ENCODE measurements at places on chromosomes 2 and 18.

DNA sequence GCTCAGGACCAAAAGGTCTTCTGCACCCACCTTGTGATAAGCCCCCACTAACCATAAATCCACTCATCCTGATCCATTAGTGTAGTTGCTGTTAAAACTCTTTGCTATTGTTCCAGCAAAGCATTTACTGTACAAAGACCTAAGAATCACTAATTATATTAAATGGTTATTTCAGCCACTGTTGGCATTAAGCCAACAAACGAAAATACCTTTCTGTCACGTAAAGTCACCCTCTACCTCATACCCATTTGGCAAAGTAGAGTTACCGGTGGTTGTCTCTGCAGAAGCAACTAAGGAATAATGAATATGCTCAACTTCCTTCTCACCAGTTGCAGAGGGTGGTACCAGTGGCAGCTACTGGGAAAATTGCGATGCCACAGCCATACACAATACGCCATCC, 224.5 kb downstream of the SP3 start:
- DNase-seq, result no peak

DNA sequence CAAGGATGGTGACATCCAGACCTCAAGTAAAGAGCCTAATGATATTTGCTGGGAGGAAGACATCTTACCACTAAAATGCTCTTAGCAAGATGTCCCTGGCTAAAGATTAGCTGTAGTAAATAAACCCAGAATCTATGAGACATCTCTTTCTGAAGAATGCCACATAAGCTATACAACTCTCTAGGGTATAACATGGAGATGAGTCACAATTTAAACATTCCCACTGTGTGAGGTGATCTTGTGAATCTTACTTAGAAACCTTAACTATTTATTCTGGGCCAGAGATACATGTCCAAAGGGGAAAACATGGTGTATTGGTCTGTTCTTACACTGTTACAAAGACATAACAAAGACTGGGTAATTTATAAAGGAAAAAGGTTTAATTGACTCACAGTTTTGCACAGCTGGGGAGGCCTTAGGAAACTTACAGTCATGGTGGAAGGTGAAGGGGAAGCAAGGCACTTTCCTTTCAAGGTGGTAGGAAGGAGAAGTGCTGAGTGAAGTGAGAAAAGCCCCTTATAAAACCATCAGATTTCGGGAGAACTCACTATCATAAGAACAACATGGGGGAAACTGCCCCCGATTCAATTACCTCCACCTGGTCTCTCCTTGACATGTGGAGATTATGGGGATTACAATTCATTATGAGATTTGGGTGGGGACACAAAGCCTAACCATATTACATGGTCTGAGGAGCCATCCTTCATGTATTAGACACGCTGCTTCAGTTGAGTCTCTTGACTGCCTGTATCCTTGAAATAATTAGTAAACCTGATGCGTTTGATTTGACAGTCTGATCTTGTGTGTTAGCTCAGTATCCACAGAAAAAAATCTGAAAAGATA, 17.1 kb downstream of the KRCC1 start:
- DNase-seq, result no peak

- no peak for DNase-seq
These were observed 38.4 kb downstream of the C1QL2 start for GRCh38 chr2:119119999-119120756.

DNA sequence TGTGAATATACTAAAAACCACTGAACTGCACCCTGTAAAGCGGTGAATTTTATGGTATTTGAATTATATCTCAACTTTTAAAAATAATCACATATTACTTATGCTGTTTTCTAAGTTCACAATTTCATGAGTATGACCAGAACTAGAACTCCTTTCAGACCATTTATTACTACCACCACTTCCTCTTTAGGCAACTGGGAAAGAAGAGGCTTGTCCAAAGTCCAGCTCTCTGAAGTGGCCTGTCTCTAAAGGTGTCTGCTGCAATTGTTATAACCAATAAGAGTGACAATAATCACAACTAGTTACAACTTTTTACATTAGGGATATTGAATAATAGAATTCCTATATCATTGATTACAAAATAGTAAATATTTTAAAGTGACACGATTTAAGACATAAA, 267.9 kb upstream of the PIK3C3 start:
- no peak for DNase-seq

DNA sequence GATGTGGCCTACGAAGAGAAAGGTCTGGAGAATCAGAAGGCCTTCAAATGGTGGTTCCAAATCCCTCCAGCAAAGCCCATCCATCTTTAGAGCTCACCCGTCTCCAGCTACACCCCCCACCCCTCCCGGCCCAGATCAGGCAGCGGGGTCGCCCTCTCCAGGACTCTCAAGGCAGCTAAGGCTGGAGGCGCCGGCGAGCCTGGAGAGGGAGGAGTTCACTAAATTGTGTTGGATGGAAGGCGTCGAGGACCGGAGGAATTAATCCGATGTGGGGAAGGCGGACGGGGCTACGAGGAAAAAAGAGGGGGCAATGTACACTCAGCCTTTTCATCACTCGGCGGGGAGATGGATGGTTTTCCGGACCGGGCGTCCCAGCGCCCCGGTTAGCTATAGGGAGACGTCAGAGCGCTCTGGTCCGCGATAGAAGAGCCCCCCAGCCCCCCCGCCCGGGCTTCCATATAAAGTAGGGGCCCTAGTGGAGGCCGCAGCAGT, at the start of gene GRP:
GRP (plus strand) TSS at position 487 of the 492 bp plus-strand sequence. CDS start 108 bp downstream, outside the sequence.
- DNase-seq, result no peak

- DNase-seq, result no peak
These were observed 9.0 kb downstream of the CDKL4 start for GRCh38 chr2:39234754-39235153.

DNA sequence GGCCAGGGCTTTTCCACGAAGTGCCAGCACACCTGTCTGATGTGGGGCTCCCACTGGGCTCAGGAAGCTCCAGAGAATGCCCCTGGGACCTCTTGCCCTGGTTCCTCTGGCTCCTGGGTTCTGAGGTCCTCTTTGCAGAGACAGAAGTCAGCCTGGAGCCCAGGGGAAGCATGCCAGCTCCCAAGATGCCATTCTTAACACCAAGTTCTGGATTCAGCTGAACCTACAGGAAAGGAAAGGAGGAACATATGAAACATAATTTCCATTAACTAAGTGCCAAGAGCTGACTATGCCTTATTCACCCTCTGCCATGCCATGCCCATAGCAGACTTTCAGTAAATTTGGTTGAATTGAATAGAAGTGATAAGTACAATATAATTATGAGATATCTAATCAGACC, 21.9 kb downstream of the FAM124B start:
- DNase-seq, result no peak

DNA sequence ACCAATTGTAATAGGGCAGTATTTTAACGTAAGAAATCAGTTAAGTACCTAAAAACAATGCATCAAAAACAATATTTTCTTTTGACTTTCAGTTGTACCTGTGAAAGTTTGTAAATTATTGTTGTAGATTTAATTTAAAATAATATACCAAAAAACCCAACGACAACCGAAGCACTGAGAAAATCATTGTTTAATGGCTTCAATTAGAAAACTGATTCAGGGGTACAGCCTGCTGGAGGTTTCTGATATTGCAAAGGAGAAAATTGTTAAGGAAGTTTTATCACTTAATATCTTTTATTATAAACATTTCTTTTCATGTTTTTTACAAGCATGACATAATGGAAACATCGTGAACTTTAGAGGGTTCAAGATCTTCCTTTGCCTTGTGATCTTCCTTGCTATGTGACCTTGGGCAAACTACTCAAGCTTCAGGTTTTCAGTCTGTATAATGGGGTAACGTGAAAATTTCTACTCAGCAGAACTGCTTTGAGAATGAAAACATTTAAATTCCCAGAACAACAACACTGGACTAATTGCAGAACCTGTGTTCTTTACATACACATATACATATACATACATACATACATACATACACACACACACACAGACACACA, 76.3 kb upstream of the GLS start:
- peak; percentile 13 for DNase-seq

- no peak for DNase-seq
These were observed 84.6 kb downstream of the FAM210A start for GRCh38 chr18:13641551-13642439.

DNA sequence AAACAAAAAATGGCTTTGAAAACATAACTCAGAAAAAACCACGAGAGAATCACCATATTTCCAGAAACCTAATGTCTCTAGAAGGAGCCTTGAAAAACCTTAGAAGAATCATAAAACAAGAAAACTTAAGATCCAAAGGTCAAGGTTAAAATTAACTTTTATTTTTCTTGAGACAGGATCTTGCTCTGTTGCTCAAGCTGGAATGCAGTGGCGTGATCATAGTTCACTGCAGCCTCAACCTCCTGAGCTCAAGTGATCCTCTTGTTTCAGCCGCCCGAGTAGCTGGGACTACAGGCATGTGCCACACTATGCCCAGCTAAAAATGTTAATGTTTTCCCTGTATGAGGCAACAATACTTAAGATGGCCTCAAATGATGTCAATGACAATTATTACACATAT, 254.2 kb upstream of the SESTD1 start:
- DNase-seq, result no peak

DNA sequence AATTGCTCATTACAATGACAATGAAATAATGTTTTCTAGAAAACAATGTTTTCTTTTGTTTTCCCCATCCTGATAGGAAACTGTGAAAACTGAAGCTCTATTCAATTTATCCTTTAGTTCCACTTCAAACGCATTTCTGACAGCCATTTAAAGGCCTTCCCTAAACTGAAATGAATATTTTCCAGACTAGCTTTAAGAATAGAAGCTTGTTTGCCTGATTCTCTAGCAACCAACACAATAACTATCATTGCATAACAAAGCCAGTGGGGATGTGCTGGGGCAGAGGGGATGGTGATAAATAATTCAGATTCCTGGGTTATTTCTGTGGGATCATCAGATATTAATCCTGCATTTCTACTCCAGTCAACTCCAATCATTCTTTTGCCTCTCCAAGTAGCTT, 427.1 kb downstream of the RND3 start:
- DNase-seq, result no peak

DNA sequence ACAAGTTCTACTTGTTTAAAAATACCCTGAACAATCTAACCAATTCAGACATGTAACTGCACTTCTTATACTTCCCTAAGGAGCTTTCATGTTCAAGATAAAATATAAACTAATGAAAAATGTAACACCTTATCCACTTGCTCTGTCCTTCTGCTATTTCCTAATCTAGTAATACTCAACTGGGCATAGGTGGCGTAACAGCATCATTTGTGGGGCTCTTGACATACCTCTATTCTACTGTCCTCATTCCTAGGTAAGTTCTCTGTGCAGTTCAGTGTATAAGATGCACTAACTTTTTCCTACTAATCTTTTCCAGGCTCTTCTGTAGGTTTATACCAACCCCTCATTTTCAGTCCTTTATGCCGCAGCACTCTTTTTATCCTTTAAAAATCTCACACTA, 36.7 kb downstream of the PRKD3 start:
- peak; percentile 12 for DNase-seq

- DNase-seq, result no peak
These were observed 41.9 kb upstream of the TMEM17 start for GRCh38 chr2:62547854-62548253.

- DNase-seq, result no peak
These were observed 49.5 kb downstream of the C2orf42 start for GRCh38 chr2:70141212-70141901.

- no peak for DNase-seq
These were observed 90.0 kb downstream of the CRACDL start for GRCh38 chr2:98846041-98846440.

DNA sequence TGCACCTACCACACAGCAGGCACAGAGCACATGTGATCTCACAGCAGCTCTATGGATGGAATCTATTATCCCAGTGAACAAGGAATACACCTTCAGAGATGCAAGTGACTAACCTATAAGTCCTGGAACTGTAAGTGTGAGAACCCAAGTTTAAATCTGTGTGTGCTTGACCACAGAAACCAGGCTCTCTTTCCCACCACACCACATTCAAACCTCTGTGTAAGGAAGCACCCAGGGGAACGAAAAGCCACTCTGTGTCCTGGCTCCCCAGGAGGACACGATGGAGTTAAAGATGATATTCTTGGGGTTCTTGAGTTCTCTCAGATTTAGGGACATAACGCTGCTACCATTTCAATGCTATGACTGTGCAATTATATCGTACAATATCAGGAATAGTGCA, 38.9 kb downstream of the TTR start:
- no peak for DNase-seq

DNA sequence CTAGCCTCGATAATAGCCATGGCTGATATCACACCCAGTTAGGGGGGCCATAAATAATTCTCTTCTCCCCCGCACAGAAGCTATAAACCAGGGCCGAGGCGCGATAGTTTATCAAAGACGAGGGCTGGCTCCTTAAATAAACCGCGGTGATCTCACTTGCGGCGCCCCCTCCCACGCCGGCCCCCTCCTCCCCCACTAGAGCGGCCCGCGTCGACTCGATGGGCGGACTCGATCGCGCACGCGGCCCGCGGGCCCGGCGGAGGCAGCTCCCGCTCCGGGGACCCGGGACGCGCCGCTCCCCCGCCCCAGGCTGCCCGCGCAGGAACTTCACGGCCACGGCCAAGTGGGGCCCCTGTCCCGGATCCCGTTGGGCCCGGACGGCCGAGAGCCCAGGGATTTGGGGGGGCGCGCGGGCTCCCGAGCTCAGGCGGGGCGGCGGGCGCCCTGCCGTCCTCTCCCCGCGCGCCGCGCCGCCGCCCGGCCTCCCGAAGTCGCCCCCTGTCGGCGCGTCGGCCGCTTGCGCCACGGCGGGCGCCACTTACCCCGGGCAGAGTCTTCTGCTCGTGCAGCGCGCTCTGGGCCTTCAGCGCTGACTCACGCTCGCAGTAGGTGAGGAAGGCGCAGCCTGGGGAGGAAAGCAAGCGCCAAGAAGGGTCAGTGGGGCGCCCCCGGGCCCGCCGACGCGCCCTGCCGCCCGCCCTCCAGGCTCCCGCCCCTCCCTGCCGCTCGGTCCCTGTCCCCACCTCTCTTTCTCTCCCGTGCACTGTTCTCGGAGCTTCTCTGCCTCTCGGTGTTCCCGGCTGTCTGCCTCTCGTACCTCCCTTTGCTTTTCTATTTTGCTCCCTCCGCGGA, 80.4 kb downstream of the CELF4 start:
- no peak for DNase-seq

GRCh38 chr2:134131681-134132489, 122.0 kb upstream of the MGAT5 start:
- DNase-seq, result peak; percentile 46

DNA sequence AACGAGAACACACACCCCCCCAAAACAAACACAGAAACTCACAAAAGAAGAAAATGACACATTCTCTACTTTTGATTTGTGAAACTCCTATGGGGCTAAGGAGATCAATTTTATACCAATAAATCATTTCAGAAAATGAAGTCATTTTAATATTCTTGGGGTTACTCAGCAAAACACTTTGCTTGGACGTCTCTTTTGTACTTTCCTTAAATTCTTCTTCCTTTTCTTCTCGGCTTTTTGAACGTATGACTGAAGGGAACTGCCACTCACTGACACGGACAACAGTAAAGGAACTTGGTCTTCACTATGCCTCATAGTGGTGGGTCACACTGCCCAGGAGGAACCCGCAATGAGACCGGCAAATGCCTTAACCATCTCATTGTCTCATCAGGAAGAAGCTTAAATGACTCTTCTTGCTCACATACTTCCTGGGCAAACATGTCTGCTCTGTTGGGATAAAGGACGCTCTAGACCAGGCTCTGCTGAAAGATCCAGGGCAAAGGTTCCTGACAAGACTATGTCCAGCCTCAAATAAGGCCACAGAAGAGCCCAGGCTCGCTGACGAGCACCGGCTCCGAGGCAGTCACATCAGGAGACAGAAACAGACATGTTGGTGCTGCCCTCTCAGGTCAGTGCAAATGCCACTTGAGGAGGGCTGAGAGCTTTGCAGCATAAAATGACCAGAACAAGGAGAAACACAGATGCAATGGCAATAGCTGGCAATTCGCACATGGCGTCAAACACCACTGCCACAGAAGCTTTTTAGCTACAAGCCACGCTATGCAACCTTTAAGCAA, 205.5 kb downstream of the TGIF1 start:
- no peak for DNase-seq
